Activated CD4-positive, alpha-beta T cell treated with anti-CD3 and anti-CD28 coated beads for 24 hours (primary cell): ENCODE measurements at places on chromosomes 3 and 15.

DNA sequence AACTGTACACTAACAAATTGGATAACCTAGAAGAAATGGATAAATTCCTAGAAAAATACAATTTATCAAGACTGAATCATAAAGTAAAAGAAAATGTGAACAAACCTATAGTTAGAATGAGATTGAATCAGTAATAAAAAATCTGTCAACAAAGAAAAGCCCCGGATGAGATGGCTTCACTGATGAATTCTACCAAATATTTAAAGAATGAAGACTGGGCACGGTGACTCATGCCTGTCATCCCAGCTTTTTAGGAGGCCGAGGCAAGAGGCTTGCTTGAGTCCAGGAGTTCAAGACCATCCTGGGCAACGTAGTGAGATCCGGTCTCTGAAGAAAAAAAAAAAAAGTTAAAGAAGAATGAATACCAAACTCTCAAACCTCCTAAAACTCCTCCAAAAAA lies 17.7 kb upstream of the AP4E1 start:
- no peak for DNase-seq

- DNase-seq = no peak
Observed at GRCh38 chr15:52804526-52805081, 14.5 kb upstream of the ONECUT1 start.

- no peak for DNase-seq
Observed at GRCh38 chr3:106049821-106050220, 181.0 kb upstream of the CBLB start.

DNA sequence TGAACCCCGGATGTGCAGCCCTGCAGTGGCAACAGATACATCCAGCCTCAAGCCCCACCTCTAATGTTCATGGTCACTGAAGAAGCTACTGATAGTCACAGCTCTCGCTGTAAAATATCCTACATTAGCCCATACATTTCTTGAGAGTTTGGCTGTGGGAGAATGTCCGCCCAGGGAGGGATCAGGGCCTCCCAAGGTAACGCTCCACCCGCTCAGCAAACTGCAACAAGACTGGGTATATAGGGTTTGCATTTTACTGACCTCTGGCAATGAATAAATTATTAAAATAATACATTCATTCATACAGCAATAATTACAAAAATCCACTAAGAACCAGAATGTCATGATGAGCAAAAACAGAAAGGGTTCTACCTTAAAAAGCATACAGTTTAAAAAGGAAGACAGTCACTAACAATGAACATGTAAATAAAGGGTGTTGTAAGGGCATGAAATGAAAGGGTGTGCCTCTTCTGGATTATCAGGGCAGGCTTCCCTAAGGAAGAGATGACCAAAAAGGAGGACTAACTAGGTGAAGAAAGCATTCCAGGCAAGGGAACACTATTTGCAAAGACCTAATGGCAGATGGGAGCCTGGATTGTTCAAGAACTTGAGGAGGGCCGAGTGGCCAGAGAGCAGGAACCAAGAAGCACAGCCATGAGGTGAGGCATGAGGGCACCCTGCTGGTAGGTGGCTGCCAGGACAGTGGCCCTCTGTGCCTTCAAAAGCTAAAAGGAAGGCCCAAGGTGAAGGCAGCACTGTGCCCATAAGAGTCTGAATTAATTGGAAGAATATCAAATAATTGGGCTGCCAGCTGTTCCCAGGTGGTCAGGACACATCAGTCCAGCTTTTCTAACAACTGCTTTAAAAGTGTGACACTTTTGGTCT lies 28.1 kb upstream of the CTDSPL start:
- DNase-seq = no peak

DNA sequence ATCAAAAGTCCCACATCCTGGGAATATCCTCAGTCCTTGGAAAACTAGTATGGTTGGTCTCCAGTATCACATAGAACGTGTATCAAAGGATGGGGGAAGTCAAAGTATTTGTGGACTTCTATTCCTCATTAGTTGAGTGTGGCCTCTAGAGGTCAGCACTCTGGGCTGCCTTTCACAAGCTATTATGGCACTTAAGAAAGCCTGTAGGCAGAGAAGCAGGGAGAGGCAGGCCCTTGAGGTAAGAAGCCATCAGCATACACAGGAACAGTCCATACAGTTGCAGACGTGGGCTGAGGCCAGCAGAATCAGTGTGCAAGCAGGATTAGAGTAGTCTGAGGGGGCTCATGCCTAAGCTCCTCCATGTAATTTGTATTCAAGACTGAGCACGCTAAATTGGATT lies 341.7 kb downstream of the CLSTN2 start:
- DNase-seq = no peak

- DNase-seq = no peak
Observed at GRCh38 chr15:80174017-80174746, 21.4 kb downstream of the FAH start.

- DNase-seq = no peak
Observed at GRCh38 chr3:46734773-46735172, 17.1 kb upstream of the PRSS50 start.

DNA sequence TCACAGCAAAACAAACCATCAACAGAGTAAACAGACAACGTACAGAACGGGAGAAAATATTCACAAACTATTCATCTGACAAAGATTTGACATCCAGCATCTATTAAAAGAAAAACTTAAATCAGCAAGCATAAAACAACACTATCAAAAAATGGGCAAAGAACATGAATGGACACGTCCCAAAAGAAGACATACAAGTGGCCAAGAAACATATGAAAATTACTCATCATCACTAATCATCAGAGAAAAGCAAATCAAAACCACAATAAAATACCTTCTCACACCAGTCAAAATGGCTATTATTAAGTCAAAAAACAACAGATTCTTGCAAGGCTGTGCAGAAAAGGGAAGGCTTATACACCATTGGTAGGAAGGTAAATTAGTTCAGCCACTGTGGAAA lies 13.7 kb upstream of the SERPINI2 start:
- DNase-seq = no peak

- DNase-seq = no peak
Observed at GRCh38 chr3:29285471-29286071, 4.7 kb downstream of the RBMS3 start.

- no peak for DNase-seq
Observed at GRCh38 chr15:62647202-62647842, 395.2 kb upstream of the TPM1 start.

DNA sequence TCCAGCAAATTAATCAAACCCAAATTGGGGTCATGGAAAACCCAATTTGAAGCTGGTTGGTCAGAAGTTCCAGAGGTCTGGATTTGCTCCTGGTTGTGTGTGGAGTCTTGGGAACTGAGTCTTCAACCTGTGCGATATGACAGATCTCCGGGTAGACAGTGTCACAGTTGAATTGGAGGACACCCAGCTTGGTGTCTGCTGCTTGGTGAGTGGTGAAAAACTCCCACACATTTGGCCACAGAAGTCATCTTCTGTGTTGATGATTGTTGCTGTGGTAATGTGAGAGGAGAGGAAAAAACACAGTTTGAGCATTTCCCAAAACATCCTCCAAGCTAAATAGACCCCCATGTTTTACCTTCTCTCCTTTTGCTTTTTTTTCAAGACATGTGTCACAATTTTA lies 218.1 kb downstream of the TP63 start:
- DNase-seq = no peak

- no peak for DNase-seq
Observed at GRCh38 chr15:58987036-58987435, 427 bp upstream of the RNF111 start.

- DNase-seq = no peak
Observed at GRCh38 chr3:160368804-160369203, 30.2 kb downstream of the IFT80 start.

DNA sequence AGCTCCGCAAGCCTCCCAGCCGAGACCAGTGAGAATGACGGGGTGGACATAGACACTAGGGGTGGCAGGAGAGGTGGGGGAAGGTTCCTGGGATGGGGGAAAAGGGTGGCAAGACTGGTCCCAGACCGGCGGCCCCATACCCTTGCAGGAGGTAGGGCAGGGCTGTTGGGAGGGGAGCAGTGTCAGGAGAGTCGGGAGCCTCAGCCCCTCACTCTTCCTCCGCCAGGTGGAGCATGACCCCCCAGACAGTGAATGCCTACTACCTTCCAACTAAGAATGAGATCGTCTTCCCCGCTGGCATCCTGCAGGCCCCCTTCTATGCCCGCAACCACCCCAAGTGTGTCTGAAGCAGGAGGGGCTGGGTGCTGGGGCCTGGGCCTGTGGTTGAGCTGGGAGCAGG lies 8.7 kb upstream of the PSMD2 start:
- DNase-seq = no peak

DNA sequence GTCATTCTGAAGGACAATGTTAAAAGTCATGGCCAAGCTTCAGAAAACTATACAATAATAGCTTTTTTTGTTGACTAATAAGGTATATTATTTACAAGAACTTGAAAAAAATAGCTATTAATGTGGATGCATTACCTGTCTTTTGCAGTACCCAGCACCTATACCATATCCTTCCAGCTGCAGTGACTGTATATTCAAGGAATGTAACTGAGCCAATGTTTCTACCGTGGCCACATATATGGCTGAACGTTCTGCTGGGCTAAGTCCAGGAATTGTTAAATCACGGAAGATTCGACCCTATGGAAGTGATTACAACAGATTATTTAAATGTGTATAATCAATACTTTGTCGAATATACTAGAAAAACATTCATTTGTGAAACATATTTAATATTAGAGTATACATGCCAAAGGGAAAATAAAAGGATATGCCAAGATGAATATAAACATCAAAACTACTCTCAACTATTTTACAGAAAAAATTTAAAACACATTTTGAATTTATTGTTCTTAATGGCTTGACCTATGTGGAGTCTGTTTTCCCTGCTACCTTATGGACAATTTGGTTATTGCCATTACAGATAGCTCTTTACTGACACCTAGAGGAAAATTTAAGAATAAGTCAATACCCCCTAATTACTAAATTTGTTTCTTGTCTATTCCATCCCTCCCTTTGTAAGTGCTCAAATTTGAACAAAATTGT lies 17.6 kb downstream of the ACAD11 start:
- DNase-seq = no peak

- no peak for DNase-seq
Observed at GRCh38 chr3:19945969-19946831, 697 bp upstream of the RAB5A start.

GRCh38 chr3:26343647-26344046 lies 278.9 kb upstream of the LRRC3B start:
- DNase-seq = no peak

DNA sequence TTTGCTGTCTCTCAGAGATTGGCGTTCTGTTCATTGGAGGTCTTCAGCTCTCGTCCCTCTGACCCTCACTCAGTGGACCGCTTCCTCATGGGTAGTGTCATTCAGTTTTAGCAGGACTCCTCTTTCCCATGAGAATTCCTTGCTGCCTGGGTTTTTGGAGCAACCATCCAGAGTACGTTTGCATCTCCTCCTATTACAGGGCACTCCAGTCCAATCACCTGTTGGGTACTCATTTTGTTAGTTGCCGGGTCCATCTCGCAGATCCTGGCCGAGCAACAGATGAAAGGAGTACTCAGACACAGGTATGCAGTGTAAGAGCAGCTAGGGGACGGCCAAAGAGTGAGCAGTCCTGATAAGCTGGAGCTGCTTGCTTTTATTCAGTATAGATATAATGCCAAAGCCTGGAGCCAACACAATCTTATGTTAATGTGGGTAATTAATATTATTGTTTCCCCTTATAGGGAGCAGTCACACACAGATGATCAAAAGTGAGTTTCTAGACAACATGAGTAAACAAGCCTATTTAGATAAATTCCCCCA lies 49.6 kb downstream of the ISG20 start:
- no peak for DNase-seq

DNA sequence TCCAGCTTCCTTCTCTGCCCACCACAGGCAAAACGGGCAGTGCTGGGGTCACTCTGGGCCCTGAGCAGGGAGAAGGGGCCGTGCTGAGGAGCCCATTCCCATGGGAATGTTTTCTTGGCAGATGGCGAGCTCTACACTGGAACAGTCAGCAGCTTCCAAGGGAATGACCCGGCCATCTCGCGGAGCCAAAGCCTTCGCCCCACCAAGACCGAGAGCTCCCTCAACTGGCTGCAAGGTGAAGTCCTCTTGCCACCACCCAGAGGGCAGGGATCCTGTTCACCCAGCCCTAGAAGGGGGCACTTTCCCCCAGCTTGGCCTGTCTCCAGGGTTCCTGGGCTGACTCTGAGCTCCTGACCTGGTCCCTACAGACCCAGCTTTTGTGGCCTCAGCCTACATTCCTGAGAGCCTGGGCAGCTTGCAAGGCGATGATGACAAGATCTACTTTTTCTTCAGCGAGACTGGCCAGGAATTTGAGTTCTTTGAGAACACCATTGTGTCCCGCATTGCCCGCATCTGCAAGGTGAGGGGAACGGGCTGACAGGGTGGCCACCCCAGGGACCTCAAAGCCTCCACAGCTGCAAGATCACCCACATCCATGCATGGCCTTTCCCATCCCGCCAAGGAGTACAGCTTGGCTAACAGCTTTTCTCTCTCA lies 12.4 kb downstream of the CIB1 start:
- DNase-seq = no peak

- DNase-seq = no peak
Observed at GRCh38 chr15:59307165-59307537, 65.5 kb downstream of the MYO1E start.

- no peak for DNase-seq
Observed at GRCh38 chr3:171088964-171089754, 62.6 kb upstream of the SLC2A2 start.

DNA sequence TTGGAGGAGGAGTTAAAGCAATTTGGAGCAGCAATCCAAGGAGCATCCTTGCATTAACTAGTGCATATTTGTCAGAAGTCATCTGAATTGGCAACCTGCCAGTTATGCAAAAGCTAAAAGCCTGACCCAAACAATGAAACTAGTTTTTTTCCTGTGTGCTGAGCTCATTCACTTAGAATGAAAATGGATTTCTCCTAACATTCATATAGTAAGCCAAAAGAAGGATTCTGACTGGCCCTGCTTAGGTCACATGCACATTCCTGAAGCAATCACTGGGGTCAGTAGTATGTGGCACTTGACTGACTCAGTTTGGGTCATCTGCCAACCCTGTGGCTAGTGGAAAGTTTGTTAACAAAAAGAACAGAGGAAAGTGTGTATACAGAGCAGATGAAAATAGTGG lies 30.5 kb downstream of the OXSM start:
- DNase-seq = no peak

DNA sequence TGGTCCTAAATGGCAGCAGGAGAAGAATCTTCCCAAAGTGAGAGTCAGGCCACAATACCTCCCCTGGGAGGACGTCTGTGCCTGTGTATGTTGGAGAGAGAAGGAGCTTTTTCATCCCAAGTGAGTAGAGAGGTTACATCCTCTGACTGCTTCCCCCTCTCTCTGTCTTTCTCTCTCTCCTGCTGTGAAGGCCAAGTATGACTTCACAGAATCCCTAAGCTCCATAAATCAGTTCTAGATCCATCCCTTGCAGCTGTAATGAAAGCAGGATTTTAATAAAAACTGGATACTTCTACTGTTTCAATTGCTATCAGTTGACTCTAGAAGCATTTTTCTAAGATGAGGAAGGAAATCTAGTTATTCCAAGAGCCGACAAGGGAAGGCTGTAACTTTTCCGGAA lies 389.1 kb upstream of the PROK2 start:
- no peak for DNase-seq

- DNase-seq = no peak
Observed at GRCh38 chr15:41017066-41017735, 63.9 kb downstream of the CHAC1 start.
